ENCODE measurements at places on chromosomes 3 and 15.

DNA sequence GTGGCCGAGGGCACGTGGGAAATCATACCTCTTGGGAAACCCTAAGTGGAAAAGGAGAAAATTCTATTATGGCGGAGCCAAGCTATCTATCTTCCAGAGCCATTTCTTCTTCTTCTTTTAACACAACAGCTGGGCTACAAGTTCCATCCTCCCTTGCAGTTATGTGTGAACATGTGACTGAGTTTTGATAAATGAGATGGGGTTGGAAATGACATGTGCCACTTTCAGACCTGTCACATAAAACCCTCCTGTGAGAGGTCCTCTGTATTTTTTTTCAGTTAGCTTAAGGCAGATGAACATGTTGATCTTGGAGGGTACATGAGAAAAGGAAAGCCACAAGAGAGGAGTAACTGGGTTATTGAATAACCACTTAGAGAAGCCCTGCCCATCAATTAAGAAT is 47.9 kb downstream of the AGBL1 start:
- no peak for DNase-seq

DNA sequence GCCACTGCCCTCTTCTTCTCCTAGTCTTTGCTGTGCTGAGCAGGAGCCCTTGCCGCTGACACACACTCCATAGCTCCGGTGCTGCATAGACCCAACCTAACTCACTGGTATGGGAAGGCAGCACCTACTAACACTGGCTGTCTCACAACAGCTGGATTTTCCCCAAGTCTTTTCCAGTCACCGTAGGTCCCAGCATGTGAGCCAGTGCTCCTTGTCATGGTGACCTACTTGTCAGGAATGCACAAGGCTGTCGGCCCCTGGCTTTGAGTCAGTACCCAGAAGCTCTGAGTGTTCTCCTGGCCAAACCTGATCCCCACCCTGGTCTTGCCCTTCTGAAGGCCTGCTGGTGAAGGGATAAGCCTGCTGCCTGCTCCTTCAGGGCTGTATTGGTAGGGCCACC is 25.7 kb downstream of the AMOTL2 start:
- no peak for DNase-seq

DNA sequence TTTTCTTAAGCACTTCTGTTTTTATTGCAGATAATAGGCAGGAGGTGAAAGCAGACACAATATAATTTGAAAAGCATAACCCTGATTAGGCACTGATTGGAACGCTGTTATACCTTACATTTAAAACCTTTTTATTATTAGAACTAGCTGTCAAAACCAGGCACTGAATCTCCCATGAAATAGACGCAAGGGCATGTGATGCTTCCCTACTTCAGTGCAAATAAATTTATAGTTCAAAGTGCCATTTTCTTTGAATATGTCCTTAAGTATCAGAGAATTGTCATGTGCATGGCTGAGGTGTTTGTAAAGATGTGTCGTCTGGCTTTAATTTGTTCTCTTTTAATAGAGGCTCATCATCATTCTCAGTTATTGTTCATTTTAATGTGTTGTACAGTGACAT is 386.0 kb downstream of the NR2F2 start:
- DNase-seq, result no peak

DNA sequence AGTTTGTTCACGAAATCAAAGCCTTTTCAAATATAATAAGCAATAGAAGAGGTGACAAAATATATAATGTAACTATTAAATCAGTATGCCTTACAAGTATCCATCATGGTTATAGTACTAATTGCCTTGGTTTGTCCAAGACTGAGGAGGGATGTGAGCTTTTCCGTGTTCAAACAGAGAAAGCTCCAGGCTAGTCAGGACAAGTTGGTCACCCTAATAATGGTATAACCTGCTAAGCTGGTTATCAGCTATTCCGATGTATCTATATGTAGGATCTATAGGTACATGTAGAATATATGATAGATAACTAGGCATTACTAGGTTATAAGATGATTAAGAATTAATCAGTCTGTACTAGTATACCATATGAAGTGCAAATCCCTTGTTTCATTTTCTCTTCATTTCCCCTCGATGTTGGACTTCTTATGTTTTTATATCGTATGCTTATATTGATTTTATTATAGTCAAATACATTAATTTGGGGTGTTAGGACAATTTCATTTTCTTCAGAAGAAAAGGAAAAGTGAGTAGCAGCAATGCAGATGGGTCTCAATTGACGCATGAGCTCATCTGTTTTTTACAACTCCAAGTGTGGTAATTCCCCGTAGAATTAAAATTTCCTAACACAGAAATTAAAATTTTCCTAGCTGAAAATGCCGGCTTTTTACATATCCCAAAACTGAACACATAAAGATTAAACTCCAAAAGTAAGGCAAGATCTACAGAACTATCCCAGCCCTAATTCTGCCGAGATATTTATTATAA is 419.1 kb downstream of the TIGIT start:
- no peak for DNase-seq

- peak; percentile 26 for DNase-seq
Measured at GRCh38 chr3:143825513-143825912, 22.8 kb downstream of the SLC9A9 start.

DNA sequence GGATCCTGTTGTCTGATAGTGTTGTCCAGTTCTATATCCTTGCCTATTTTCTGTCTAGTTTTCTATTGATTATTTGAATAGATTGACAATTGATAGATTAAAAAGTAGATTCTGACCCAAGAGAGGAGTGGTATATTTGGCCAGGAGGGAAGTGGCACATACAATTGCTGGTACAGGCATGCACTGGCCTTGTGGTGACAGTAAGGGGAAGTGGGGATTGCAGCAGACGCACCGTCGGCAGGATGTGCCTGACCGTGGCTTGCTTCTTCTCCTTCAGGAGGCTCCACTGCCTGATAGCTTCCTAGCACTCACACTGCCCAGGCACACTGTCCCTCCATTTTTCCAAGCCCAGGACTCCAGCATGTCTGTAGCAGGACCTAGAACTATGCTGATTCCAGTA is 10.5 kb downstream of the GABRG3 start:
- DNase-seq, result no peak
